ENCODE measurements at places on chromosomes 2 and 18.

- DNase-seq: no peak
Observed at GRCh38 chr2:188631037-188631809, 339.5 kb downstream of the GULP1 start.

- no peak for DNase-seq
Observed at GRCh38 chr18:23253630-23254029, 118.3 kb downstream of the CABLES1 start.

DNA sequence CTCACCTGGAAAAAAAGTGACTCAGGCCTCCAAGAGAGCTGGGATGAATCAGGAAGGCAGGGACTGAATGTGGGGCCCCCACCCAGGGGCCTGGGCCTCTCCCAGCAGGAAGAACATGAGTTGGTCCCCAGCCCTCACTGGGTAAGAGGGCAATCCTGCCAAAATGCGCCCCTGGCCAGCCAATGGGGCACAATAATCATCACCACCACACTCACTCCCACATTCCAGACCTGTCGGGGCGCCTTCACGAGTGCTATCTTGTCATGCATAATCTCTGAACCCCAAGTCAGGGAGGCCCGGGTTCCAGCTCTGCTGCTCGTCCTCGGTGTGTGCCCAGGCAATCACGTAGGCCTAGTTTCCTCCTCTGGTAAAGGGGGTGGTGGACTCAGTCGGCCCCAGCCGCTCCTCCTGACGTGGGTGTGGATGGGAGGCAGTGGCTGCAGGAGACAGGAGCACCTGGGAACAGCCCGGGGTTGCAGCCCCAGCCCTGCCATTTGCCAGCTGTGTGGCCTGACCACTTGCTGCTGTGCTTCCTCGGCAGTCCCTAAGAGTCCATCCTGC is 115.1 kb downstream of the CYP26B1 start:
- DNase-seq: no peak

- DNase-seq: no peak
Observed at GRCh38 chr2:215848698-215849097, 164.7 kb downstream of the MREG start.

GRCh38 chr2:67726416-67726815 is 329.3 kb downstream of the ETAA1 start:
- no peak for DNase-seq

DNA sequence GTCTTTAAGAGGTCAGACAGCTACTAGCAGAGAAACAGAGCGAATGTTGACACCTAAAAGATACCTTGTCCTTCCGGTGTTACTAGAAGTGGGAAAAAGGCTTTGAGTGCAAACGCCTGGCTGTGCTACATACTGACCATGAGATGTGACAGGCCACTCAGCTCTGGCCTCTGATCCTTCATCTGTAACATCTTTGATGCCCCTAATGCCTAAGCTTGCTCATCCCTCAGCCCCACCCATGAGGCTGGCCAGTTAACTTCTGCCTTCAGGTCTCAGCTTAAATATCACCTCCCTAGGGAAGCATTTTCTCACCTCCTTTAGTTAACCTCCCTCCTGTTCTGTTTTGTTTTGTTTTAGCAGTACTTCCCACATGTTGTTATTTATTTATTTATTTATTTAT is 15.9 kb downstream of the EPAS1 start:
- DNase-seq: no peak

GRCh38 chr2:56369316-56369715 is 185.5 kb downstream of the CCDC85A start:
- DNase-seq: peak; percentile 2

- DNase-seq: no peak
Observed at GRCh38 chr2:195850764-195851163, 193.7 kb downstream of the SLC39A10 start.

GRCh38 chr2:10717628-10718027 is 3.8 kb upstream of the ATP6V1C2 start:
- DNase-seq: peak; percentile 37

GRCh38 chr2:195651046-195651445 is 6.0 kb upstream of the SLC39A10 start:
- no peak for DNase-seq

GRCh38 chr2:48551548-48551947 is 21.6 kb downstream of the STON1 start:
- DNase-seq: peak; percentile 64

DNA sequence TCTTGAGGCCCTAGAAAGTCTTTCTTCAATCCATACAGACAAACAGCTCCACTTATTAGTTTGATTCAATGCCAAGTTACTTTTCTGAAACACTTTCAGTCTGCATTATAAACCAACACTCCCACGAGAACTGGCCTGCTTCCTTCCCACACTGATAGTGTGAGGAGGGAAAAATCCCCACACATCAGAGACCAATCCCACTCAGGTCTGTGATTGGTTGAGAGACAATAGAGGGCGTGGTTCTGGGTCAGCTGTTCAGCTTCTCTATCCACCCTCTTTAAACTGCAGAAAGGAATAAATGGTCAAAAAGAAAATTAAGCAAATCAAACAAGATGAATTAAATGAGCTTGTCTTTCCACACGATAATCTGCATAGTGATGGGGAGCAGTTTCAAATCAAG is 152.5 kb downstream of the NRP2 start:
- DNase-seq: peak; percentile 71

GRCh38 chr2:227450926-227451654 is 20.9 kb upstream of the AGFG1 start:
- DNase-seq: no peak

GRCh38 chr2:42754021-42754775 is 9.7 kb downstream of the OXER1 start:
- DNase-seq: no peak

DNA sequence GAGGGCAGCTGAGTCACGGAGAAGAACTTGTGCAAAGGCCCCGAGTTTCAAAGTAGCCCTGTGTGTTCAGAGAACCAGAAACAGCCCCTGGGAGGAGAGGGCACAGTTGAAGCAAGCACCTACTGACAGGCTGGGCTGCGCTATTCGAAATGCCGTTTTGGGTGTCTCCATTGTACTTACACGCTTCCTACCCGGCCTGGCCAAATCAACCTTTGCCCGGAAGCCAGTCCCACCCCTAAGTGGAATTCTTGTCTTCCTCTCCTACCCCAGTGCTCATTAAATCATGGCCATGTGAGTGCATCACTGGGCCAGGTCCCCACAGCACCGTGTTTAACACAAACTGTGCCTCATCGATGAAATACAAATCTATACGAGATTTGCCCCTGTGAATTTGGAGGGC is 6.0 kb downstream of the DIPK1C start:
- DNase-seq: no peak

Measured in astrocyte of the cerebellum (primary cell).